MCF 10A (cell line): ENCODE measurements at places on chromosomes 2 and 18.

DNA sequence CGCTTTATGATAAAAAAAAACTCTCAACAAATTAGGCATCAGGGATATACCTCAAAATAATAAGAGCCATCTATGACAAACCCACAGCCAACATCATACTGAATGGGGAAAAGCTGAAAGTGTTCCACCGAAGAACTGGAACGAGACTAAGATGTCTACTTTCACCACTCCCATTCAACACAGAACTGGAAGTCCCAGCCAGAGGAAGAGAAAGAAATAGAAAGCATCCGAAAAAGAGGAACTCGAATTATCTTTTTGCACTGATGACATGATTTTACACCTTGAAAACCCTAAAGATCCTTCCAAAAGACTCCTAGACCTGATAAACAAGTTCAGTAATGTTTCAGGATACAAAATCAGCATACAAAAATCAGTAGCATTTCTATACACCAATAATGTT is 121.6 kb downstream of the ZRANB3 start:
- DNase-seq, result no peak
- H3K4me1 ChIP-seq, result no peaks in the 10 kb centered on the region
- no peak overlapping the region for H3K27ac ChIP-seq
- H3K27me3 ChIP-seq, result no peaks in the 10 kb centered on the region
- H3K36me3 ChIP-seq, result no peaks in the 10 kb centered on the region

GRCh38 chr2:119112770-119113488 is 45.6 kb downstream of the C1QL2 start:
- no peak overlapping the region for H3K27ac ChIP-seq
- H3K4me3 ChIP-seq, result no peak overlapping the region
- DNase-seq, result no peak
- H3K27me3 ChIP-seq, result peaks cover 39% of the 10 kb centered on the region
- H3K36me3 ChIP-seq, result no peaks in the 10 kb centered on the region

DNA sequence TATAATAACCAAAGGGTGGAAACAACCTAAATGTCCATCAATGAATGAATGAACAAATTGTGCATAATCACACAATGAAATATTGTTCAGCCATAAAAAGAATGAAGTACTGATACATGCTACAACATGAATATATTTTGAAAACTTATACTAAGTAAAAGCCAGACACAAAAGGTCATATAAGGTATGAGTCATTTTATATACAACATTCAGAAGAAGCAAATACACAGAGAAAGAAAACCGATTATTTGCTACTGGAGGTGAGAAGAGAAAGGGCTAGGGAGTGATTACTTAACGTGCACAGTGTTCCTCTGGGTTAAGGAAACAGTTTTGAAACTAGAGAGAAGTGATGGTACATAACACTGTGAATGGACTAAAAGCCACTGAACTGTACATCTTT is 105.3 kb downstream of the GORASP2 start:
- no peak overlapping the region for H3K4me3 ChIP-seq
- H3K4me1 ChIP-seq, result peaks cover 10% of the 10 kb centered on the region
- H3K27me3 ChIP-seq, result no peaks in the 10 kb centered on the region
- peaks cover 58% of the 10 kb centered on the region for H3K36me3 ChIP-seq
- H3K27ac ChIP-seq, result peak overlapping the region; percentile 46

DNA sequence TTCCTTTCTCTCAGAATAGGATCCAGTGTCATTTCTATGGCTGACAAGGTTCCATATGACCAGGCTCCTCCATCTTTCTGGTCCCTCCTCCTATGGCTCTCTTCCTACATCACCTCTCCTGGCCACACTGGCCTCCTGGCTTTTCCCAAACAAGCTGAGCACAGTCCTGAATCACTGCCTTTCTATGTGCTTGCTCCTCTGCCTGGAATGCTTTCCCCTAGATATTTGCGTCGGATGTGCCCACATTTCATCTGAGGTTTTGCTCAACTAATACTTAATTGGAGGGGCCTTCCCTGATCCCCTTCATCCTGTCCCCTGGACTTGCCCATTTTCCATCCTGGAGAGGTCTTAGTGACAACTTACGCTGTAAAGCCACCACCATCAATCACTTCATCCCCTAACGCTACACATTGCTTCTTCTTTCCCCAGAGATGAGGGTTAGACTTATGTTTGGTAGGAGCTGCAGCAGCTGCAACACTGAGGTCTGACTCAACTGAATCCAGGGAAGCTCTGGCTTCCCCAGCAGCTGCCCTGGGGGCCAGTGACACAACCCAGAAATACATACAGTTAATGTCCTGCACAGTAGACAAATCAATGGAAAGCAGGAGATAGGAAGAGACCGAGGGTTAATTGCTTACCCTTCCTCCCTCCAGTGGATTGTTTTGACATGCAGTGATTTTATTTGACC is 42.9 kb downstream of the QPCT start:
- no peak overlapping the region for H3K4me3 ChIP-seq
- H3K27ac ChIP-seq, result no peak overlapping the region
- no peak for DNase-seq
- H3K27me3 ChIP-seq, result no peaks in the 10 kb centered on the region
- no peaks in the 10 kb centered on the region for H3K36me3 ChIP-seq
- peaks cover 19% of the 10 kb centered on the region for H3K4me1 ChIP-seq

GRCh38 chr2:216081487-216082116 is at the start of the genes PECR and TMEM169:
PECR (minus strand) TSS chr2:216081809; CDS start chr2:216081741, 68 bp downstream.
TMEM169 (plus strand) TSS chr2:216081919; CDS start chr2:216095964, 14,045 bp downstream.
- H3K27me3 ChIP-seq, result no peaks in the 10 kb centered on the region
- DNase-seq, result peak; percentile 69
- peak within 1 kb of the TSS; percentile 71 for H3K27ac ChIP-seq
- H3K4me3 ChIP-seq, result peak within 1 kb of the TSS; percentile 81
- H3K4me1 ChIP-seq, result peaks cover 8% of the 10 kb centered on the region

DNA sequence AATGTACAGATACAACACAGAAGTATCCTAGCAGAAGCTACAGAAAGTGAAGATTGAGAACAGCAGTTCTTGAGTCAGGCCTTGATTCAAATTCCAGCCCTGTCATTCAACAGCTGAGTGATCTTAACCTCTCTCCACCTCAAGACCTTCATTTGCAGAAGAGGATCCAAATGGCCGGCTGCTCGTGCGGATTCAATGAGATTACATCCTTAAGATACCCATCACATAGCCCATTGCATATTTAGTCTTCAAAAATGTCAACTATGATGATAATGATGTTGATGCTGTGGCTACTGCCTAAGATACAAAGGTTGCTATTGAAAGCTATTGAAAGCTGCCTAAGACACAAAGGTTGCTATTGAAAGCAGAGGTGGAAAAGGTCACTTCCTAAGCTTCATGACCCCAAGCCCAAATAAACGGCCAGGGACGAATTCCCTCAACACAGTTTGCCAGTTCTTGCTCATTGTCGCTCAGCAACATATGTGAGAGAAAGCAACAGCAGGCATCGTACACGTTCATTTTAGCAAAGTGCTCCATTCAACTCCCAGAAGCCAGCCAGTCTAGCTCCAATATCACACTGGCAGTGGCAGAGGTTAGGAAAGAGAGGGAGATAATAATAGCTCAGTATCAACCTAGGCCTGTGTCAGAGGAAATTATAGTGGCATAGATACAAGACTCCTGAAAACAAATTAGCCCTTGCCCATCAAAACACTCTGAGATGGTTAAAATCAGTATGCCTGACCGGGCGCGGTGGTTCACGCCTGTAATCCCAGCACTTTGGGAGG is 36.1 kb downstream of the MRPL35 start:
- DNase-seq, result no peak
- no peaks in the 10 kb centered on the region for H3K27me3 ChIP-seq
- H3K36me3 ChIP-seq, result no peaks in the 10 kb centered on the region

GRCh38 chr2:69453475-69454129 is 16.4 kb upstream of the NFU1 start:
- H3K27me3 ChIP-seq, result no peaks in the 10 kb centered on the region
- no peaks in the 10 kb centered on the region for H3K4me1 ChIP-seq
- H3K27ac ChIP-seq, result no peak overlapping the region
- H3K4me3 ChIP-seq, result no peak overlapping the region
- peaks cover 10% of the 10 kb centered on the region for H3K36me3 ChIP-seq

- DNase-seq, result no peak
- no peaks in the 10 kb centered on the region for H3K36me3 ChIP-seq
- H3K27ac ChIP-seq, result no peak overlapping the region
Observed at GRCh38 chr2:217798191-217798590, 204.6 kb downstream of the TNS1 start.

- no peak overlapping the region for H3K4me3 ChIP-seq
- H3K36me3 ChIP-seq, result peaks cover 49% of the 10 kb centered on the region
- no peaks in the 10 kb centered on the region for H3K27me3 ChIP-seq
- H3K27ac ChIP-seq, result no peak overlapping the region
- no peaks in the 10 kb centered on the region for H3K4me1 ChIP-seq
Observed at GRCh38 chr2:207078186-207078798, 87.5 kb downstream of the KLF7 start.

DNA sequence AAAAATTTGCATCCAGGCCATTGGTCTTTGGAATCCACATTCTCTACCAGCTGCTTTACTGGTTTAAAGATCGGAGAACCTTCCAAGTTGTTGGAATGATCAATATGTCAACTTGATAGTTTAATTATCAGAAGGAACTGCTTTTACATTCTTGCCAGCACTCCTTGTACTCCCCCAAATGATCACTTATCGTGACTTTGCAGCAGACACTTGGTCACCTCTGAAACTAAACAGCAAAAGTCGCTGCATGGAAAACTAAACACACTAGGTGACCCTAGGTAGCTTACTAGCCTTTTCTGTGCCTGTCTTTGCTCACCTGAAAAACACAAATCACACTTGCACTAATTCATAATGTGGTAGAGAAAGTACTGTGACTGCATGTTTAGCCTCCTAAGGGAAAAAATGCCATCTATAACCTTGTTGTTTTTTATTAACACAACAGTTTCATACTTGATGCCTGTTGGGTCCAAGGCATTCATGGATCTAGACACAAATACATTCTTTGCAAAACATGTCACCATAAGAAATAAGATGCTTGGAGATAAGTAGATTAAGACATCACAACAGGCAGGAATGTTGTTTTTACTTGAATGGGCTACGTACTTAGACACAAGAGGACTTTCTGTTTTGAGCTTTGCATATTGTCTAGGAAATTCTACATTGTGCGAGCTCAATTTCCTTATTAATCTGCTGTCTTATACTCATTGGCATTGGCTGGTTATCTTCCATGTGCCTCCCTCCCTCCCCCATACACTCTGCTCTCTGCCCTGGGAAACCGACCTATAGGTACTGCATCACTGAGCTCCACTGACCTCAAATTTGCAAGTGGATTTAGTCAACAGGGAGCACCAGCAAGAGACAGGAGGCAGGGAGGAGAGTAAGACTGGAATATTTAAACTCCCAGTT is 219.1 kb upstream of the STK17B start:
- H3K27ac ChIP-seq, result no peak overlapping the region
- peaks cover 9% of the 10 kb centered on the region for H3K36me3 ChIP-seq
- DNase-seq, result no peak
- no peaks in the 10 kb centered on the region for H3K27me3 ChIP-seq

DNA sequence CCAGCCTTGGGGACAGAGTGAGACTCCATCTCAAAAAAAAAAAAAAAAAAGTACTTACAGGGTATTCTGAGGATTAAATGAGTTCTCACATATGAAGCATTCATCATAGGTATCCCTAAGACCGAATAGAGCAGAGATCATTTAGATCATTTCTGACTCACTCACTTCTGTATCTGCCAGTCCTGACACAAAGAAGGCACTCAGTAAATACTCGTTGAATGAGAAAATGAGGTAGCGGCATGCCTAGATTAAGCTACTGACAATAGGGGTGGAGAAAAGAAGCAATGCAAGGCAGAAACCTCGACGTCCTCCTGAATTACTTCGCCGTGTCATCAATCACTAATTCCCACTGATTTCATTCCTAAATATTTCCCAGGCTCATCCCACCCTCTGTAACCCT is 103.8 kb downstream of the GREB1L start:
- no peaks in the 10 kb centered on the region for H3K4me1 ChIP-seq
- H3K36me3 ChIP-seq, result no peaks in the 10 kb centered on the region
- no peaks in the 10 kb centered on the region for H3K27me3 ChIP-seq
- no peak overlapping the region for H3K4me3 ChIP-seq
- DNase-seq, result no peak
- no peak overlapping the region for H3K27ac ChIP-seq

DNA sequence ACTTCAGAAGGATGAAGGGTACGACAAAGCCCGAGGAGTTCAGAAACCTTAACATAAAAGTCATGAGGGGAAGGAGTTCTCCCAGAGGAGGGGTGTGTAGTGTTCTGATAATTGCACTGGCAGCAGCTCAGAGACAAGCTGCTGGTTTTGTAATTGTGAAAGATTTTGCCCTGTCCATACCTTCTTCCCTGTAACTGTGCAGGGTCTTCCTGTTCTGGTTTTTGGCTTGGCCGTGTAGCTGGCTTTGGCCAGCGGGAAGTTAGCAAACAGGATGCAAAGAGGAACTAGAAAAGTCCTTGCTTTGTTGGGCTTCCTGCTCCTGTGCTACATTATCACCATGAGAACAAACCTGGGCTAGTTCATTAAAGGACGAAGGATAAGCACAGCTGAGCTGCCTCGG is 160.8 kb downstream of the LPIN1 start:
- no peak overlapping the region for H3K4me3 ChIP-seq
- H3K27me3 ChIP-seq, result no peaks in the 10 kb centered on the region
- DNase-seq, result no peak
- no peaks in the 10 kb centered on the region for H3K4me1 ChIP-seq
- H3K36me3 ChIP-seq, result peaks cover 4% of the 10 kb centered on the region
- H3K27ac ChIP-seq, result no peak overlapping the region

- H3K4me3 ChIP-seq, result no peak overlapping the region
- no peaks in the 10 kb centered on the region for H3K4me1 ChIP-seq
- peaks cover 13% of the 10 kb centered on the region for H3K27me3 ChIP-seq
- no peak overlapping the region for H3K27ac ChIP-seq
- DNase-seq, result no peak
Observed at GRCh38 chr2:199535445-199536177, 77.9 kb upstream of the SATB2 start.

DNA sequence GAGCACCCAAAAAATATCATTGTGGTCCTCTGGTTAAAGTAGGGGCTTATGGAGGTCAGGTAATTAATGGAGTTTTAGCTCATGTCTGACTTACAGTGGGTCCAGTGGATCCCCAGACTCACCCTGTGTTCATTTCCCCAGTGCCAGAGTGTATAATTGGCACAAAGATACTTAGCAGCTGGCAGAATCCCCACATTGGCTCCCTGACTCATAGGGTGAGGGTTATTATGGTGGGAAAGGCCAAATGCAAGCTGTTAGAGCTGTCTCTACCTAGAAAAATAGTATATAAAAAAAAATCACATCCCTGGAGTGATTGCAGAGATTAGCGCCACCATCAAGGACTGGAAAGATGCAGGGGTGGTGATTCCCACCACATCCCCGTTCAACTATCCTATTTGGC is 1067.6 kb upstream of the ACVR2A start:
- no peak for DNase-seq
- no peak overlapping the region for H3K4me3 ChIP-seq
- no peaks in the 10 kb centered on the region for H3K36me3 ChIP-seq
- no peak overlapping the region for H3K27ac ChIP-seq

DNA sequence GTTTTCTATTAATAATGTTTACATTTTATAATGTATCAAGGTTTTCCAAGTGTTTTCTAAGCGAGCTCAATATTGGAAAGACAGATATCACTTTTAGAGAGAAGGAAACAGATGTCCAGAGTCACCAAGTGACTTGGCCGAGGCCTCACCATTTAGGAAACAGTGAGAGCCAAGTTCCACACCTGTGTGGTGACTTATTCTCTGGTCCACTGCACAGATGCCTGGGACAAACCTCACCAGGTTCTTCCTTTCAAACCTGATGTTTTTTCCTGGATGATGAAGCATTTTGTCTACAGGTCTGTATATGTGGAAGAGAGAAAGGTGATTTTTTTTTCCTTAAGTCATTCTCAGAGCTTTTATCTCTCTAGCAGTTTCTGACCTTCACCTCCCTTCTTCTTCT is 280.7 kb downstream of the LPIN1 start:
- no peak overlapping the region for H3K27ac ChIP-seq
- peaks cover 6% of the 10 kb centered on the region for H3K4me1 ChIP-seq
- DNase-seq, result no peak
- no peaks in the 10 kb centered on the region for H3K36me3 ChIP-seq
- H3K4me3 ChIP-seq, result no peak overlapping the region

- peaks cover 14% of the 10 kb centered on the region for H3K36me3 ChIP-seq
- peak overlapping the region; percentile 96 for H3K27ac ChIP-seq
- peak; percentile 99 for DNase-seq
- peaks cover 27% of the 10 kb centered on the region for H3K4me1 ChIP-seq
Observed at GRCh38 chr2:172196768-172197431, 94.2 kb upstream of the DLX2 start.
